ENCODE measurements at places on chromosomes 3 and 15.

- no peak for DNase-seq
Measured at GRCh38 chr15:48411971-48412591, 80.9 kb downstream of the DUT start.

GRCh38 chr3:187041362-187042307 is 97.7 kb downstream of the RPL39L start:
- peak; percentile 93 for DNase-seq

DNA sequence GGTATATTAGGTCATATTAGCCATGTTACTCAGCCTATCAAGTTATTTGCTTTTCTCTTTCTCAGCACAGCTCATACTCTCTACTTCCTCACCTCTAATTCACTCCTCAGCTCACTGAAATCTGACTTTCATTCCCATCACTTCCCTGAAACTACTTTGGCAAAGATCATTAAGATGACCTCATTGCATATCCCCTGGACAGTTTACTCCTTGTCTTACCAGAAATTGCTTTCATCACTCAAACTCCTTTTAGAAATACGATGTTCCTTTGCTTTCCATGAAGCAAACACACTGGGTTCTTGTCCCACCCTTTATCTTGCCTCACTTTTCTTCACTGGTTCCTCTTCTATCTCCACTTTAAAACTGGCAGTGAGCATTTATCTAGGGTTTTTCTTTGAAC is 354.4 kb downstream of the TUSC7 start:
- DNase-seq = no peak

DNA sequence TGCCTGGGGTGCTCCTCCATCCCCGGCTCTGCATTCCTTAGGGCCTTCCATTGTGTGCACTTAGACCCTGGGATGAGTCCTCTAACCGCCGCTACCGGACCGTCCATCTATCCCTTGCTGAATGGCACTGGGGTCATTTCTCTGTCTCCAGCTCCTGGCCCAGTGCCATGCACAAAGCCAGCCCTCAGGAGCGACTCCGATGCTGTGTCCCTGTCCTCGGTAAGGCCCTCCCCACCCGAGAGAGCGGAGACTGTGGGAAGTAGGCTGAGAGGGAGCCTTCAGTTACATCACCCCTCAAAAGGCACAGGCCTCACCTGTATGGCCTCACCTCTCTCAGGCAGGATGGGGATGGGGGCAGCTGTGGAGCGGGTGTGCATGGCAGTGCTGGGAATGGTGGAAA is 33.8 kb downstream of the MUC4 start:
- DNase-seq = no peak

DNA sequence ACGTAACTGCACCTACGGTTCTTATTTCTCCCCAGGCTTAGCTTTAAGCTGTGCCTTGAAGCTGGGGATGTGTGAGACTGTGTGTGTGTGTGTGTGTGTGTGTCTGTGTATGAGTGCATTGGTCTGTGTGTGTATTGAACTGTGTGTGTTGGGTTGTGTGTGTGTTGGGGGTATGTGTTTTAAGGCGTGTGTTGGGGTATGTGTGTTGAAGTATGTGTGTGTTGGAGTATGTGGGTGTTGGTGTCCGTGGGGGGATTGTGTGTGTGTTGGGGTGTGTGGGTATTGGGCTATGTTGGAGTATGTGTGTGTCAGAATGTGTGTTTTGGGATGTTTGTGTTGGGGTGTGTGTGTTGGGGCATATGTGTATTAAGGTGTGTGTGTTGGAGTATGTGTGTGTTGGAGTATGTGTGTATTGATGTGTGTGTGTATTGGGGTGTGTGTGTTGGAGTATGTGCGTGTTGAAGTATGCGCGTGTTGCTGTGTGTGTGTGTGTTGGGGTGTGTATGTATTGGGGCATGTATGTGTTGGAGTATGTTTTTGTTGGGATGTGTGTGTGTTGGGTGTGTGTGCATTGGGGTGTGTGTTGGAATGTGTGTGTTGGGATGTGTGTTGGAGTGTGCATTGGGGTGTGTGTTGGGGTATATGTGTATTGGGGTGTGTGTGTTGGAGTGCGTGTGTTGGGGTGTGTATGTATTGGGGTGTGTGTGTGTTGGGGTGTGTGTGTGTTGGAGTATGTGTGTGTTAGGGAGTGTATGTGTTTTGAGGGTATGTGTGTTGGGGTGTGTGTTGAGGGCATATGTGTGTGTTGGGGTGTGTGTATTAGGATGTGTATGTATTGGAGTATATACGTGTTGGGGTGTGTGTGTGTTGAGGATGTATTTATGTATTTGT is 76.4 kb downstream of the LSM3 start:
- DNase-seq = no peak

GRCh38 chr15:69459066-69459465 is 6.4 kb downstream of the RPLP1 start:
- DNase-seq = no peak

GRCh38 chr3:55501905-55502304 is 14.8 kb upstream of the WNT5A start:
- DNase-seq = no peak
